ENCODE measurements at places on chromosomes 6 and 20.

GRCh38 chr20:20561841-20562240 is 150.6 kb downstream of the RALGAPA2 start:
- DNase-seq: no peak

DNA sequence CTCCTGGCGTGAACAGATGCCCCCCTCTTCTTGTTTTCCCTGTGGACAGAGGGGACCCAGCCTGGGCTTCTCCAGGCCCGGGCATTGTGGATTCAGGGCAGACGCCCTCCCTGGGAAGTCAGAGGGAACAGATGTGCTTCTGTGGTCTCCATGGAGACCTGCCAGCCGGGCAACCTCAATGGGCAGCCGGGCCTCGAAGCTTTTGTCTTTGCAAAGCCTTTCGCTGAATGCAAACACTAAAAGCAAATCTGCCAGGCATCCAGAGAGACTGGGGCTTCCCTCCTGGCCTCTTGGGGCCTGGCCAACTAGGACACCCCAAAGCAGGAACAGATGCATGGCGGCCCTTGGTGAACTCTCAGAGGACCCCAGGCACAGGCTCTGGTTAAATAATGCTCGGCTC is 370.0 kb upstream of the SULF2 start:
- DNase-seq: no peak

DNA sequence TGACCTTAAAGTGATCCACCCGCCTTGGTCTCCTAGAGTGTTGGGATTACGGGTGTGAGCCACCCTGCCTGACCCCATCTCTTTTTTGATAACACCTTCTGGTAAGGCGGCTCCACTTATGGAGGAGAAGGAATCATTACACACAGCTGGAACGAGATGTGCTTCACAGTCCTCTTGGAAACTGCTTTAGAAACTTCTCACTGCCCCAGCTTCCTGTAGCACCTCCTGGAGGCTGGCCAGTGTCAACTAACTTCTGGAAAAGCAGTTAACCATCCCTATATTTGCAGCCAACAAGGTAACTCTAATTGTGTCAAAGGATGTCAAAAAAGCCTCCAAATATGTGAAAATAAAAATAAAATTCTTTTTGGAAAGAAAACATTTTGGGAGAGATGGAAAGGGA is 48.8 kb upstream of the BCLAF1 start:
- no peak for DNase-seq

GRCh38 chr6:106536851-106537250 is 92.4 kb downstream of the RTN4IP1 start:
- DNase-seq: no peak

GRCh38 chr6:36823421-36824096 is 15.7 kb downstream of the CPNE5 start:
- no peak for DNase-seq

GRCh38 chr6:157640746-157641451 is 182.1 kb upstream of the SNX9 start:
- DNase-seq: no peak

- DNase-seq: no peak
These were observed 44.7 kb downstream of the NR2E1 start for GRCh38 chr6:108210556-108210955.

GRCh38 chr20:59526242-59527225 is 77.8 kb upstream of the PHACTR3 start:
- no peak for DNase-seq

GRCh38 chr6:13013681-13014503 is 297.3 kb downstream of the PHACTR1 start:
- DNase-seq: no peak

- DNase-seq: no peak
These were observed 19.6 kb upstream of the FNDC1 start for GRCh38 chr6:159149641-159150040.

- no peak for DNase-seq
These were observed 121.4 kb downstream of the UNC5CL start for GRCh38 chr6:40917603-40918002.

- no peak for DNase-seq
These were observed 214.2 kb upstream of the PCSK2 start for GRCh38 chr20:17012546-17013226.

DNA sequence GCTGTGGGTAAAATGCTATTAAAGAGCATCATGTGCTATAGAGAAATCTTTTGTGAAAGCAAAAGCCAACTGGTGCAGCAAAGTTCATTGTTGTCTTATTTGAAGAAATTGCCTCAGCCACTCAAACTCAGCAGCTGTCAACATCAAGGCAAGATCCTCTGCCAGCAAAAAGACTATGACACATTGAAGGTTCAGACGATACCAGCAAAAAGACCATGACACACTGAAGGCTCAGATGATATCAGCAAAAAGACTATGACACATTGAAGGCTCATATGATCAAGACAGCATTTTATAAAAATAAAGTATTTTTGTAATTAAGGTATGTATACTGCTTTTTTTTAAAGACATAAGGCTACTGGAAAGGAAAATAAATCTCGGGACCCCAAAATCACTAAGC is 118.4 kb upstream of the RUNX2 start:
- no peak for DNase-seq

- DNase-seq: no peak
These were observed at the start of gene KCNQ2 for GRCh38 chr20:63471981-63472831. Gene KCNQ2, minus strand, starts transcription at chr20:63472655. Its CDS starts 192 bp downstream, at chr20:63472463.

GRCh38 chr20:20993372-20993771 is 112.8 kb downstream of the LINC00237 start:
- no peak for DNase-seq

- no peak for DNase-seq
These were observed 92.1 kb downstream of the CEBPB start for GRCh38 chr20:50282592-50283241.

DNA sequence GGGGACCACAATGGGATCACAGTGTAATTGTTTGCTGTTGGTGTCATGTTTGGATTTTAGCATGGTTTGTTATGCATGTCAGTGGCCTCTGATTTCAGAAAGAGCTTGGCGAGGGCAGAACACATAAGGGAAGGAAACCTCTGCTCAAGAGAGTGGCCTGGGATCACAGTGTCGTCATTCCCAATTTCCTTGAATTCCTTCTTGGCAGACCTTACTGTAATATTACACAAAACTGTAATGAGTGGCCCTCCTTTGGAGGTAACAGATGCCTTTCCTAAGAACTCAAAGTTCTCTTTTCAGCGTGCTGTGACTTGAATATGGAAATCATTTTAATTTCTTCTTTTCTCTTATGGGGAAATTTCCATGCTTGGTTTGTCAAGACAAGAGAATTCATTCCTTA is 46.9 kb downstream of the JAG1 start:
- DNase-seq: no peak

DNA sequence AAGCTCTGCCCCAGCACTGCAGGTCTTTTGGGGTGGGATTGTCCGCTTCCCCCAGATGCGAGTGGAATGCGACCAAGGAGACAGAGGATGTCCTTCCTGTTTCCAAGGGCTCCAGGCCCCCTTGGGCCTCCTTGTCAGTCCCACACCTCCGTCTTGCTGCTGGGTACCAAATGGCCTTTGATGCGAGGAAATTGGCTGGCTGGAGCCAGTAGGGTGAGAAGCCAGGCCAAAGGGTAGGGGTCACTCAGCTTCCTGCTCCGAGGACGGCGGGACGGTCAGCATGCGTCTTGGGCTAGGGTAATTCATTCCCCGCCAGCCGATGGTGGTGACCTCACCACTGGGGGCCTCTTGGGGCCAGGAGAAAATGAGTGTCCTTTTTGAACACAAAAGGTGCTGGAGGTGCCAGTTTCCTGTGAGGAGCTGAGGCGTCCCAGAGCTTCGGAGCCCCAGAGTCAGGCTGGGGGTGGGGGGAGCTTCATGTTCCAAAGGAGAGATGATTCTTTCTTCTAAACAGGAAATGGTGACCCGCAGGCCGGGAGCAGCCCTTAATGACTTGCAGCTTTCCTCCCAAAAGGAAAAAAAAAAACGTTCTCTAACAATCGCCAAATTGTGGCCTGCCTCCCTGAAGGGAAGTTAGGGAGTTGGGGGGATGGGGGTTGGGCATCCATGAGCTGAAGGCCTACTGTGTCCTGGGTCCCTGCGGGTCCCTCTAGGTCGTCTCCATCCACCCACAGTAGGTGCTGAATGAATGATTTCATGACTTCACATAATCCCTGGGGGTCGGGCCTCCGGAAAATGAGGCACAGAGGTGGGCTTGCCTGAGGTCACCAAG is 6.7 kb downstream of the SNAI1 start:
- DNase-seq: no peak

DNA sequence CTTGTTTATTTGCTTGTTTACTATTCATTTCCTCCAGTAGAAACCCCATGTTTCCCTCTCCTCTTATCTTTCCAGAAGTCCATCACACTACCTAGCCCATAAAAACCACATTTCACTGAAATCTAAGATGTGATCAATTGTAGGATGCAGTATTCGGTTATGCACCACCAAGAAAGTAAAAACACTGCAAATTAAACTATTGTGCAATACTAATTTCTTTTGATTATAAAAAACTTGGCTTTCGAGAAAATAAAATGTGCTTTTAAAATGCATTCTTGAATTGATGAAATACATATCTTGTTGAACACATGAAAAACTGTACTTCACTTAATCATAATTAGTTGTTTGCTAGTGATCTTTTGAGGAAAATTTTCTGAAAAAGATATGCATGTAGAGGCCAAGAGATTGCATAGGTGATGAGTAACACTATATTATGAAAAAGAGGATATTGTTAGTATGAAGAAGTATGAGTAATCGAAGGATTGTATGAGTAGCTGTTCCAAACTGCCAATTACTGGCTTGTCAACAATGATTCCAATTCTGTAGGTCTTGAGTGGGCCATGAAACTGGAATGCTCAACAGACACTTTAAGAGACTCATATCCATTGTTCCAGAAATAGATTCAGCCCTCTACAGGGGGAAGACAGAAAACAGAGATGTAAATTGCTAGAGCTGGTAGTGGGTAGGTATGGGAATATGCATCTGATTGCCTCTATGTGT is 79.7 kb downstream of the RNF217 start:
- no peak for DNase-seq

DNA sequence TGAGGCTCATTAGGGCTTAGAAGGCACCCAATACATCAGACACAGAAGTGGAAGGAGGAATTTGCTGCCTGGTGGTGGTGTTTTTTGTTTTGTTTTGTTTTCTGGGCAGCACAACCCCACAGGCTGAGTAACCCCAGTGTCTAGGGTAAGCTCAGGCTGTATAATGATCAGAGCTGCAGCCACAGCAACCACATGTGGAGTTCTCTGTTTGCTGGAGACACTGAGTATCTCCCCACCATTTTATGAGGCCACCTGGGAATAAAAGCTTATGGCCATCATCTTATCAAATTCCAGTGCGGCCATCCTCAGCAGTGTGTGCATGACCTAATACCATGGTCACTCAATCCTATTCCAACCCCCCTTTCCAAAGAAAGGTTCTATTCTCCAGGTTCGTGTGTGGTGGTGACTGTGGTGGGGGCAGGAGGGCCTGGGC is 3.4 kb upstream of the DLL1 start:
- no peak for DNase-seq

GRCh38 chr6:157628463-157628862 is 194.6 kb upstream of the SNX9 start:
- no peak for DNase-seq

- DNase-seq: no peak
These were observed 8.3 kb downstream of the OARD1 start for GRCh38 chr6:41063884-41064285.

GRCh38 chr20:51026269-51026668 is 3.4 kb upstream of the KCNG1 start:
- DNase-seq: no peak

GRCh38 chr6:140320081-140321080 is 945.9 kb upstream of the CITED2 start:
- DNase-seq: no peak

- DNase-seq: no peak
These were observed 100.4 kb upstream of the TCF21 start for GRCh38 chr6:133788556-133788955.

DNA sequence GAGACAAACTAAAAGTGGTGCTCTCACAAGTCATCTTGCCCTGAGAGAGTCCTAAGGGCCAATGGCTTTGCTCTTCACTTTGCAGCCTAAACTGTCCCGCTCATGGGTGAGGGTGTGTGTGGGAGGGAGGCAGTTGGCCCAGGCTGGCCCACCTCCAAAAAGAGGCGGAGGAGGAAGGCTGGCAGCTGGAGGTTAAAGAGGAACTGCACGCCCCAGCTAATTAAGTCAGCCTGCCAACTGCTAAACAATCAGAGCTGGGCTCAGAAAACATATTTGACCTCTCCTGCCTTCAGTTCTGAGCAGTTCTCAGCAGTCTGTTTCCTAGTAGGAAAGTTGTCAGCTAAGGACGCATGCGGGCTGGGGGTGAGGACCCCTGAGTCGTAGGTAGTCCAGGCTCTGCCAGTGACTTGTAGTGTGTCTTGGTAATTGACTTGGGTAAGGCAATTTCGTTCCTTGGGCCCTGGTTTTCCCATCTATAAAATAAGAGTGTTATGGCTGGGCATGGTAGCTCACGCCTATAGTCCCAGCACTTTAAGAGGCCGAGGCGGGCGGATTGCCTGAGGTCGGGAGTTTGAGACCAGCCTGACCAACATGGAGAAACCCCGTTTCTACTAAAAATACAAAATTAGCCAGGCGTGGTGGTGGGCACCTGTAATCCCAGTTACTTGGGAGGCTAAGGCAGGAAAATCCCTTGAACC is 17.0 kb downstream of the GSS start:
- DNase-seq: no peak

GRCh38 chr20:8523684-8524083 is 391.6 kb downstream of the PLCB1 start:
- DNase-seq: peak; percentile 25

DNA sequence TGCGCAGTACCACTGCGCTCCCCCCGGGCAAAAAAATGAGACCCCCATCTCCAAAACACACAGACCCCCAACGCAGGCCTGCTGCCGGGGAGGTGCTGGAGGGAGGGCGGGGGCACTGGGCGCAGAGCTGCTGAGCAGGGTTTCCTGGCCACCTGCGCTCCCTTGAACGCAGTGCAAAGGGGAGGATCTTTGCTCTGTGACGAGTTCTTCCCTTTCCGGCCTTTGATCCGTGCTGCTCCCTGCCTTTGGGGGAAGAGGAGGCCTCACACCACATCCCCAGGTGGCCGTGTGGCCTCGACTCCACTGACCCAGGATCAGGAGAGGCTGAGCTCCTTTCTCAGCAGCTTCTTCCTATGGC is 8.9 kb upstream of the COL20A1 start:
- no peak for DNase-seq

- no peak for DNase-seq
These were observed 41.4 kb downstream of the HBS1L start for GRCh38 chr6:135013211-135013610.

DNA sequence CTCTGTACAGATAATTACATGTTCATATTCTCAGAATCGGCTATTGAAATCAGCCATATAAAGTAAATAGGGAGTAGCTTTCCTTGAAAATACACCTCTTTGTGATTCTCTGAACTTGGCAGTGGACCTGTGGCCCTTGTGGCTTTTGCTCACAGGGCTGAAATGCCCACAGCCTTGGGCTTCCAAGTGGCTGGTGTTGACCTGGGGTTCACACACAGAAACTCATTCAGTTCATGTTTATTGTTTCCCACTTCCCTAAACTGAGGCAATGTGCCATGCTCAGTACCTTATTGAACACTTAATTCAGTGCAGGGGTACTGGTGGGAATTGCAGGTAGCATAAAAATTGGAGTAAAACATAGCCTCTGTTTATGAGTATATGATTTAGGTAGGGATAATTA is 19.1 kb upstream of the TULP4 start:
- no peak for DNase-seq
